ENCODE measurements at places on chromosomes 12 and 14.

DNA sequence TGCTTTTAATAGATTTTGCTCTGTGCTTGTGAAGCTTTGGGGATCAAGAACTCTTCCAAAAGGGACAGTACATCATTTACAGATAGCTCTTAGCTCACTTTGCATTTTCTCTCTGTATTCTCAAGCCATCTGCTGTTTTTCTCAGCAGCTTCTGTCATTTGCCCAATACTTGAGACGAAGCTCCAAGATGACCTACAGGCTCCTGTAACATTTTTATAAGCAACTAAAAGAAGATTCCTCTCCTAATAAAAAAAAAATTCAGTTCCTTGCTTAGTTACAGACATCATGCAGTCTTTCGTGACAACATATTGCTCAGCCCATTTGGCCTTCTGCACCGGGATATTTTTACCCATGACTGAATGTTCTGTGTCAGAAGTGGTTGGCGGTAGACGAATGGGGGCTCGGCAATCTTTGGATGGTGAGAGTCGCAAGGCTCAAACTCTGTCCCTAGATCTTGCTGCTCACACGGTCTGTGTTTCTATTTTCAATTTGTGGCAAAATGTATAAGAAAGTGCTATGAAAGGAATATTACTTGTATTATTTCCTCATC lies 215.6 kb downstream of the FSCB start:
- H3K27me3 ChIP-seq = no peaks in the 10 kb centered on the region
- DNase-seq = no peak
- no peaks in the 10 kb centered on the region for H3K36me3 ChIP-seq
- H3K4me3 ChIP-seq = no peak overlapping the region

- no peaks in the 10 kb centered on the region for H3K36me3 ChIP-seq
- no peak overlapping the region for H3K27ac ChIP-seq
- H3K4me3 ChIP-seq = no peak overlapping the region
- H3K27me3 ChIP-seq = no peaks in the 10 kb centered on the region
Measured at GRCh38 chr12:132302466-132303358, 26.7 kb downstream of the GALNT9 start.

DNA sequence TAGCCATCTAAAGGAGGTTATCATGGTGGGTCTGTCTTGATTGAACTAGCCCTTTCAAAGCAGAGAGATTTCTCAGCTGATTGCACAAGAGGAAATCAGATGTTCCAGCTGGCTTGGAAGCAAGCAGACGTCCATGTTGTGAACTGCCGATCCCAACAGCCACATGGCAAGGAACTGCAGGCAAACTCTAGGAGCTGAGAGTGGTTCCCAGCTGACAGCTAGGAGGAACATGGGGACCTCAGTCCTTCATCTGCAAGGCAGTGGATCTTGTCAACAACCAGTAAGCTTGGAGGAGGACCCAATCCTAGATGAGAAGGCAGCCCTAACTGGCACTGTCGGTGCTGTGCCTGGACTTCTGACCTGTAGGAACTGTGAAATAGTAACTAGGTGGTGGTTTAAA lies 7.7 kb downstream of the ACVR1B start:
- no peaks in the 10 kb centered on the region for H3K4me1 ChIP-seq
- no peaks in the 10 kb centered on the region for H3K36me3 ChIP-seq
- no peaks in the 10 kb centered on the region for H3K27me3 ChIP-seq
- no peak overlapping the region for H3K27ac ChIP-seq
- DNase-seq = no peak
- no peak overlapping the region for H3K4me3 ChIP-seq

- no peak for DNase-seq
- peaks cover 27% of the 10 kb centered on the region for H3K36me3 ChIP-seq
- H3K4me3 ChIP-seq = no peak overlapping the region
- peaks cover 48% of the 10 kb centered on the region for H3K4me1 ChIP-seq
Measured at GRCh38 chr12:111445726-111446581, 40.2 kb downstream of the SH2B3 start.

DNA sequence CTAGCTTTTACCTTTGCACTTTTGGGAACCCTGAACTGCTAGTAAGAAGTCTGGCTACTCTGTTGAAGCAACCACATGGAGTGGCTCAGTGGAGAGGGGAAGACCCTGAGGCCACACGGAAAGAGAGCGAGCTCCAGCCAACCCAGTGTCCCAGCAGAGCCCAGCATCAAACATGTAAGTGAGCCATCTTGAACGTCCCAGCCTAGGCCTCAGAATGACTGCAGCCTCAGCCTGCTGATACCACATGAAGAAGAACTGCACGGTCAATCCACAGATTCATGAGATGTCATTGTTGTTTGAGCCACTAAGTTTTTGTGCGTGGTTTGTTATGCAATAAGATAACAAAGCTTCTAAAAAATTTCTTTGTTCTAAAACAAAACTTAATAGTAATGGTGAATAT lies 40.2 kb downstream of the TFCP2 start:
- DNase-seq = no peak
- H3K27me3 ChIP-seq = no peaks in the 10 kb centered on the region
- no peak overlapping the region for H3K4me3 ChIP-seq
- peaks cover 21% of the 10 kb centered on the region for H3K4me1 ChIP-seq
- no peak overlapping the region for H3K27ac ChIP-seq

GRCh38 chr14:100605706-100606686 lies 18.8 kb upstream of the BEGAIN start:
- 0 out of 2 replicates have a peak, but pooled peaks cover 2% of the 10 kb centered on the region for H3K27me3 ChIP-seq
- H3K4me1 ChIP-seq = no peaks in the 10 kb centered on the region
- H3K4me3 ChIP-seq = no peak overlapping the region
- H3K27ac ChIP-seq = no peak overlapping the region

DNA sequence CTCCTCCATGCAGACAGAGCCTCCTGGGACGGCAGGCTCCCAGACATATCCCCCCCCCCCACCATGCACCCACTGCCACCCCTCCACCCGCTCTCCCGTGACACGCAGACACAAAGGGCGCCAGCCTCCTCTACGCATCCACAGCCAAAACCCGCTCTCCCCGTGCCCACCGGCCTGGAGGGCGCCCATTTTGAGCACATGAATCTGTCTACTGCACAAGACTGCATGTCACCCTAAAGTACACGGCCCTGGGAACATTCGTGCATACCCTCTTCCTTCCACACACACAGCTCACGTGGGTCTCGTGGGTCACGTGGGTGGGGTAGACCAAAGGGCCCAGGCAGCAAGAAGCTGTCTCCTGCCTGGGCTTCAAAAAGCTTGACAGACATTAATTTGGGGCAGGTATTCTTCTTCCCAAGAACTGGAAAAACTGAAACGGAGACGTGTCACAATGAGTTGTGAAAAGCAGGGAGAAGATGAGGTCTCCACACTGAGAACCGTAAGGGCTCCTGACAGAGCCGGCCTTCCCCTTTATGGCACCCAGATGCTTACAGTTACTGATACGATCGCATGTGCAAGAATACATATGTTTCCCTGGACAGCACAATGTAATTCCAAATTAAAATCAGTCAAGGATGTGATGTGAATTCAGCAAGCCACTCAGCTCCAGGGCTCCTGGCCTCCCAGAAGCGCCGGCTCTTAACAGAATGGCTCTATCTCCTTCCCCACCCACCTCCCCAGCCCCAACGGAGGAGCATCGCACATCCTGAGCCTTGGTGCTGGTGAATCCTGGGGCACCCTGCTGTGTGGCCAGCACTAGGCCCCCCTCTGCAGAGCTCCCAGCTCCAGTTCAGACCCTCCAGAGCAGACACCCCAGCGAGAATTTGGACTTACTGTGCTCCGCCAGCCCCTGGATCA lies 1.9 kb downstream of the TGFB3 start:
- H3K27ac ChIP-seq = no peak overlapping the region
- H3K36me3 ChIP-seq = no peaks in the 10 kb centered on the region
- H3K4me1 ChIP-seq = peaks cover 46% of the 10 kb centered on the region
- H3K27me3 ChIP-seq = 0 out of 2 replicates have a peak, but pooled peaks cover 3% of the 10 kb centered on the region

DNA sequence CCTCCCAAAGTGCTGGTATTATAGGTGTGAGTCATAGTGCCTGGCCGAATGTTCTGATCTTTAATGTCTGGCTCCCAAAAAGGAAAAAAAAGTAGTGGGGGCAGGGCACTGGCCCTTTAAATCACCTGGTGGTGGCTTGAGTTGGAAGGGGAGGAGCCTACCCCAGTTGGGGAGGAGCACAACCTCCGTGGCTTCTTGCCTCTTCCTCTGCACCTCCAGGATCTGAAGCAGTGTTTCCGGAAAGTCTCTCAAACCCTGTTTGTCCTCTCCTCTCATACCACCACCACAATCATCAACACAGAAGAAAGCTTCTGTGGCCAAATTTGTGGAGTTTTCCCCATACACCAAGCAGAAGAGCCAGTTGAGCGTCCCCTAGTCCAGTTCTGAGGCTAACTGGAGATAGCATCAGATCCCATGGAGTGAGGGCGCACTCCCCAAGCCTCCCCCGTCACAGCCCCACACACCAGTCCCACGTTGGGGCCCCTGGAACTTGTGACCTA lies 24.3 kb upstream of the RCOR1 start:
- H3K27ac ChIP-seq = no peak overlapping the region
- no peaks in the 10 kb centered on the region for H3K36me3 ChIP-seq
- H3K4me3 ChIP-seq = no peak overlapping the region
- no peaks in the 10 kb centered on the region for H3K27me3 ChIP-seq

GRCh38 chr12:13250416-13250815 lies 53.9 kb downstream of the EMP1 start:
- H3K4me3 ChIP-seq = no peak overlapping the region
- DNase-seq = no peak
- no peaks in the 10 kb centered on the region for H3K27me3 ChIP-seq
- H3K36me3 ChIP-seq = no peaks in the 10 kb centered on the region
- H3K4me1 ChIP-seq = no peaks in the 10 kb centered on the region

GRCh38 chr14:78178071-78178470 lies 7.9 kb downstream of the NRXN3 start:
- no peak for DNase-seq
- no peaks in the 10 kb centered on the region for H3K4me1 ChIP-seq

DNA sequence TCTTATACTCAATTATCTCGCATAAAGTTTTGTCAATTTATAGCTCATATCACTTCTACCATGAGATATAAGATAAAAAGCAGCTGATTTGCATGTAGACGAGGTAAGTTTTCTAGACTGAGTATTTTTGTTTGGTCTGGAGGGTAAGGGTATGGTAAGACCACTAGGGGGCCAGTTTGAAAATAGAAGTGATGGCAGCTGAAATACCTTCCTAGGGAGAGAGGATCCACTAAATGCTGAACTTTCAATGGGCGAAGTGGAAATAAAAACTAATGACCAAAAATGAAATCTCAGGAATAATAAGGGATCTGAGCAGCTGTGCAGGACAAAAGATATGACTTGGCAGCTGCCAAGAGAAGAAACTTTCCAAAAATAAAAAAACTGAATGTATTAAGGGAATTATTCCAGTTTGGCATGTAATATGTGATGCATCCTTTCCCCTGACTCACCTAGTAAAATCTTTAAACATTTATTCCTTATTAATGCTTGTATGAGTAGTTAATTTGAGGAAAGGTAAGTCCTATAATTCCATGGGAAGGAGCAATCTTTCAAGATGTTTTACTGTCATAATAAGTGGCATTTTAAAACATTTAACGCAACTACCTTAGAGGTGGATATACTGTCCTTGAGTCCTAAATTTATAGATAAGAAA lies 754.5 kb downstream of the C12orf50 start:
- H3K27me3 ChIP-seq = no peaks in the 10 kb centered on the region
- H3K36me3 ChIP-seq = no peaks in the 10 kb centered on the region
- peak; percentile 58 for DNase-seq
- no peak overlapping the region for H3K4me3 ChIP-seq
- H3K27ac ChIP-seq = no peak overlapping the region

DNA sequence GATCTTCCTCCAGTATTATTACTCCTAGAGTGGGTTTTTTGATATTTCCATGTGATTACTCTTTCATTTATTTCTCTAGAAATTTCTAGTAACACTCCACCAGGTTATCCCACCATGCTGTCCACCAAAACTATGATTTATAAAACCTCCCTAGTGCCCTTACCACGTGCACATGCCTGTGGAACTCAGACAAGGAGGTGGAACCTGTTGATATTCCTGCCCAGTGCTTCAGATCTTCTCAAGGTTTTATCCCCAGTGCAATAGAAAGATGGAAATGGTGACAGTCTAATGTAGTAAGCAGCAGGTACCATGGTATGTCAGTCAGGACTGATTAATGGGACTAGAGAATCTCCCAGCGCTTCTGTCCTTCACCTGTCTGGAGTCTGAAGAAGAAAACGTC lies 3.5 kb upstream of the ARF3 start:
- no peak overlapping the region for H3K4me3 ChIP-seq
- no peaks in the 10 kb centered on the region for H3K36me3 ChIP-seq
- peaks cover 21% of the 10 kb centered on the region for H3K4me1 ChIP-seq
- no peak overlapping the region for H3K27ac ChIP-seq

- no peaks in the 10 kb centered on the region for H3K36me3 ChIP-seq
- H3K27me3 ChIP-seq = no peaks in the 10 kb centered on the region
- DNase-seq = no peak
- H3K4me3 ChIP-seq = no peak overlapping the region
- no peak overlapping the region for H3K27ac ChIP-seq
Measured at GRCh38 chr12:100346660-100347059, 10.2 kb upstream of the SLC17A8 start.

GRCh38 chr14:65070471-65070976 lies 31.8 kb downstream of the MAX start:
- peaks cover 19% of the 10 kb centered on the region for H3K36me3 ChIP-seq
- H3K27me3 ChIP-seq = no peaks in the 10 kb centered on the region
- no peak overlapping the region for H3K27ac ChIP-seq
- no peaks in the 10 kb centered on the region for H3K4me1 ChIP-seq
- DNase-seq = no peak
- no peak overlapping the region for H3K4me3 ChIP-seq

DNA sequence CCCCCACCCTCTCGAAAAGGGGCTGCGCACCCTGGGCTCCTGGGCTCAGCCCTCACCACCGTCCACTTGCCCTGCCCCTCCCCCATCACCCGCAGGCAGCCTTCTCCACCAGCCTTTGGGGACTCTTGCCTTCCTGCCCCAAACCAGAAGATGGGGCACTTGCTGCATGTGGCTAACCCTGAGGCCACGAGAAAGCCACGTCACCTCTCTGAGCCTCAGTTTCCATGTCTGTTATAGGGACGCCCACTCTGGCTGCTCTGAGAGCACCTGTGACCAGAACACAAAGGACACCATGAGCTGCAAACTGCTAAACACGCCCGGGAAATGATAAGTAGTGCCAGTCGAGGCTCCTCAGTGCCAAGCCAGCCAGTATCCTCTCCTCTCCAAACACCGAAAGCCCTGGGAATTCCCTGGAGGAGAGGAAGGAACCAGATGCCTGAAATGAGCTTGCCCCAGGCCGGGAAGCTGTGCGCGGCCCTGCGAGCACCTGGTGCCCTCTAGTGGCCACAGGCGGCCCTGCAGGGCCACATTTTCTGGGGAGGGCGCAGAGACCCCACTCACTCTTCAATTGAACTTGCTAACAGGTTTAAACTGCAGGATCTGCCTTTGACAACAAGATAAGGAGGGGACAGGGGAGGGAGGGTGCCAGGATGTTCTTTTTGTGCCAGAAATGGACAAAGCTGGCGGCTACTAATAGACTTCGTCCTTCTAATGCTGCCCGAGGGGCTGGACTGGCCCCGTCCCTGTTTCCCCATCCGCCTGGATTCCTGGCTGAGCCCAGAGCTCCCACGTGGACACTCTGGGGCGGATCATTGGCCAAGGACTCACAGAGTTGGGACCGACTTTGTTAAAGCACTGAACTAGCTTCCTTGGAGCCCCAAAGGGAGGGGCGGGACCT lies 10.2 kb upstream of the SERPINA9 start:
- H3K4me3 ChIP-seq = peak overlapping the region; percentile 28
- H3K4me1 ChIP-seq = peaks cover 74% of the 10 kb centered on the region
- DNase-seq = peak; percentile 83
- H3K27me3 ChIP-seq = no peaks in the 10 kb centered on the region
- no peaks in the 10 kb centered on the region for H3K36me3 ChIP-seq

Measured in Karpas-422 (cell line).